ENCODE measurements at places on chromosomes 12 and 14.

GRCh38 chr12:94714378-94715114, 64.2 kb upstream of the TMCC3 start:
- DNase-seq, result no peak

GRCh38 chr12:69354556-69355187, 4.9 kb upstream of the YEATS4 start:
- no peak for DNase-seq

DNA sequence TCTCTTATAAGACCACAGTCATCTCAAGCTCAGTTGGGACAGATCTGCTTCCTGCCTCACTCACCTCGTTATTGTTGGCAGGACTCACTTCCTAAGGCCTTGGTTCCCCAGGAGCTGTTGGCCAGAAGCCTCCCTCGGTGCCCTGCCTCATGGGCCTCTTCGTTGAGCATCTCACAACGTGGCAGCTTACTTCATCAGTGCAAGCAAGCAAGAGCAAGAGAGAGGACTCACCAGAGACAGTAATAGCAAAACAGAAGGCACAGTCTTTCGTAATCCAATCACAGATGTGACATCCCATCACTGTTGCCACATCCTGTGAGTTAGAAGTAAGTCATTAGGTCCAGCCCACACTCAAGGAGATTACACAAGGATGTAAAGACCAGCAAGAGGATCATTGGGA, 5.1 kb upstream of the NUMB start:
- peak; percentile 99 for DNase-seq

- DNase-seq, result no peak
Observed at GRCh38 chr12:132354211-132354981, 25.0 kb upstream of the GALNT9 start.

DNA sequence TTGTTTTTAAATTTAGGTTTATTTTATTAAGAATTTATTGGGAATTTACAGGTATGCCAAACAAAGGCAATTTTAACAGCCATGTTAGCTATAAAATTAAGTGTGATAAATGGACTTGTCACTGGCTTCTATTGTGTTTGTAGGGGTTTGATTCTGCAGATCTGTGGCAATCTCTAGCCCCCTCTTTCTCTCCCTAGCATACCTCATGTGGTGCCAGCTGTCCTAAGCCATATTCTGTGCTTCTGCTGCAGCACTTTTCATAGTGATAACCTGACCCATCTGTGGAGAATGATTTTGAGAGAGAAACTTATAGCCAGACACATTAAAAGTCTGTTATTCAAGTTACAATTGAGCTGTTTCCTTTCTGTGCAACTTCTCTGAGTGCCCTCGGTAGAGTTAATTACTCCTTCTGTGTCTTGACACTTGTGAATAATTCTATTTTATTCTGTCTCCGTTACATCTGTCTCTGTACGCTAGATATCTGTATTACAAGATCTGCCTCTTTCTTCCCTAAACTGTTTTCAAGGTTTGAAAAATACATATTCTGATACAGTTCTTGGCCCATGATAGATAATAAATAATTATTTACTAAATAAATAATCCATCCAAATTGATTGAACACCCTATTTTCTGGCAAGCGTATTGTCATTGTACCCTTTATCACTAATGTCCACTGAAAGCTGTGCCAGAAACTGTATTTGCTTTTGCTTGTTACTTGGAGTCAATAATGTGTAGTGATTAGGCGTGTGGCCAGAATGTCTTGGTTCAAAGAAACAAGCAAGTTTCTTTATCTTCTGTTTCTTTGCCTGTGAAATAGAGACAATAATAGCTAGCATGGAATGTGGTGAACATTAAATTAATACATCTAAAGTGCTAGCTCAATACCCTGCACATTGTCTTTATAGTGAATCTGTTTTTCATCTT, 40.0 kb downstream of the FRS2 start:
- no peak for DNase-seq

DNA sequence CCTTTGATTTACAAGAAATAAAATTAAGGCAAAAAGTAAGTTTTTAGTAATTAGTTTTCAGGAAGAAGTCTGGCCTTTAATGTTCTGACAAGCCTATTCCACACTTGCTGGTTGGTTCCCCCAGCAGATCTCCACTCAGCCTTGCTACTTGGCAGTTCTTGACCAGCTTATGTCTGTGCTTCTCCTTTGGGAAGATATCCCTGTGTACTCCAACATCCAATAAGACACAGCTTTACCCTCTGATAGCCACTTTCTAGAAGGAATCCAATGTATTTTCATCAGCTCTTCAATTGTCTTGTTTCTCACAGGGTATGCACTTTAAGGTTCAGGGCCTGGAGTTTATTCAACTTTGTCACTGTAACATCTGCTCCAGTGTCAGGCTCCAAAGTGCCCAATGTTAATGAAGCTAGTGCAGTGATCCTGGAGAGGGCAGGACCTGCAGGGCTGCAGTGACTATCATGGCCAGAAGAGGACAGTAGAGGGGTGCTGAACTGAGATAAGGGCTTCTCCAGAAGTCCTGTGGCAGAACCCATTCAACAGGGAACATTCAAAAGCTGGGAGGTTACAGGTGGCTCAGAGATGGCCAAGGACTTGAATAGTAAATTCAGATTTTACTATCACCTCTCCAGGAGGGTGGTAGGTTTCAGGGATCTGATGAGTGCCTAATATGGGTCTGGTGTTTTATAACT, 22.9 kb downstream of the JKAMP start:
- peak; percentile 69 for DNase-seq

- no peak for DNase-seq
Observed at GRCh38 chr14:104212206-104213095, 74.1 kb downstream of the KIF26A start.

DNA sequence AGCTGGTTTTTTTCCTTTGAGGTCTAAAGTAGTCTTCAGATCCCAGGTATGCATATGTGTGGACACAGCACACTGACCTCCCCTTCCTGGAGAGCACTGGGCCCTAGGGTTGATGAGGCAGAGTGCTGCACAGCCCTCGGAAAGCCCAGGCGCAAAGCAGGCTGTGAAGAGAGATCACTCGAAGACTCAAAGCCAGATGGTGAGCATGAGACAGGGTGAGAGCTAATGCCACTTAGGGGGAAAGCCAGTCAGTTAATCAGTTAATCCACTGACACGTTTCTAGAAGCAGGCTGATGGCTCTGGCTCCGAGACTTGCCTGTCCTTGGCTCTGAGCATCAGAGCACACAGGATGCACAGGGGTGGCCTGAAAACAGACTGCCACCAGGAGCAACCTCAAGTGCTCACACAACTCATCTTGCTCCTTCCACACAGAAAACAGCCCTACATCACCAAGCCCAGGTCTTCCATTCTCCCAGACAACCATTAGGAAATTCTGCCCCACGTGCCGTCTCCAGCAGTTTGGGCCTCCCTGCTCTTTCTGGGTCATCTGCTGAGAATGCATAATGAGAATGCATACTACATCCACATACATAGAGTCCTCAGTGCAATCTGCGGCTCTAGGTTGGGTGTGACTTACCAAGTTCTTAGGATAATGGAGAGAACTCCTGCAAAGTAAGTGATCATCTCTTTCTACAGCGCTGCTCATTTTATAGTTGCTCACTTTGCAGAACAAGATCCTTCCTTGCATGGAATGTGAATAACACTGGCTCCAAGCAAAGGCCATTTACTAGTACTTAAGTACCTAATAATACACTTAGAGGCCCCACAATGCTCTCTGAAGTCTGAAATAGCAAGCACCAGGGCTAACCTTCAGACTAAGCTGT, 12.0 kb downstream of the AQP6 start:
- no peak for DNase-seq

- DNase-seq, result no peak
Observed at GRCh38 chr12:47249082-47249481, 169.3 kb upstream of the AMIGO2 start.

DNA sequence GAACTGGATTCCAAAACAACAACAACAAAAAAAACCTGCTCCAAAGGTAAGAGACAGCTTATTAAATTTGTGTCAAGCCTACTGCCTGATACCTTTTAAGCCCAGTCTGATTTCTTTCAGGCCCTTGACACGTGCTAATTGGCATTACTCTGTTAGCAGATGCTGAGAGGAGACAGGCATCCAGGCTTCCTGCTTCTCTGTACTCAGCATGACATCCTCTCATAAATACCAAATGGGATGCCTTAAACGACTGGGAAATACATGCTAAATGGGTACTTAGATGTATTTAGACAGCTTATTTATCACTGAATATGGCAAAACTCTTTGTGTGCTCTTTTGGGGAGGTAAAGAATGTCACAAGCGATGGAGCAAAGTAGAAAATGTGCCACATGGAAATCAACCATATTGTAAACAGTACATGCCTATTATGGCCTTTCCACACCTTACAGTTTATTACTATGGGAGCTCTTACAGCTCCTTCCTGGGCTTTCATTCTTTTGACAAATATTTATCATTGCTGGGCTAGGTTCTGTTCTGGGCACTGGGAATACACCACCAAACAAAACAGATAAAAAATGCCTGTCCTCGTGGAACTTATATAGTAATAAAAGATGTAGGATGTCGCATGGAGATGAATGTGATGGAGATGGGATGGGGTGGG, 11.5 kb upstream of the PCED1B start:
- DNase-seq, result no peak

DNA sequence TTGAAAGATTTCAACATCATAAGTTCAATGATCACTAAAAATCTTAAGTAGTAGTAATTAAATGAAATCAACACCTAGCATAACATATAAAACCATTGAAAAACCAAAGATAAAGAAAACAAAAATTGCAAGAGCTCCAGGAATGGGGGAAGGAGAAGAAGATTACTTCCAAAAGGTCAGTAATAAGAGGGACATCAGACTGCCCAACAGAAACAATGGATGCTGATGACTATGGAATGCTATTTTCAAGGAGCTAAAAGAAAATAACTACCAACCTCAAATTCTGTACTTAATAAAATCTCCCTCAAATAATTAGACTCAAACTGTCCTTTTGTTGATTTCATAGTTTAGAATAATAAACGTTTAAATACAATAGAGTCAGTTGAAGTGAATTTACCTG, 314.5 kb upstream of the LMO3 start:
- no peak for DNase-seq

DNA sequence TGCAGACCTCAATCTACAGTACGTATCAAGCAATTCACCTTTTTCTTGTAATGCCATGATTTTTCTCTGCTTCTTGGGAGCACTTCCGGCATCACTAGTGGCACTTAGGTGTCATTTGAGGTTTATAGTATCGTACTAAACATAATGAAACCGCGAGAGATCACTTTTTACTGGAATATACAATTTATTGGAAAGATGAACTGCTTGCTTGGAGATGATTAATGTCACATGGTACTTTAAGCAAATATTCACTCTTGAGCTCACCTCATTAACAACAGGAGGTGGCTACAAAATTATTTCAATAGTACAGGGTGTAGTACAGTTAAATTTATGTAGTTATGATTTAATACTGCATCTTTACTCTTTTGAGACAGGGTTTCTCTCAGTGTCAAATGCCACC, 11.5 kb downstream of the FUT8 start:
- no peak for DNase-seq

DNA sequence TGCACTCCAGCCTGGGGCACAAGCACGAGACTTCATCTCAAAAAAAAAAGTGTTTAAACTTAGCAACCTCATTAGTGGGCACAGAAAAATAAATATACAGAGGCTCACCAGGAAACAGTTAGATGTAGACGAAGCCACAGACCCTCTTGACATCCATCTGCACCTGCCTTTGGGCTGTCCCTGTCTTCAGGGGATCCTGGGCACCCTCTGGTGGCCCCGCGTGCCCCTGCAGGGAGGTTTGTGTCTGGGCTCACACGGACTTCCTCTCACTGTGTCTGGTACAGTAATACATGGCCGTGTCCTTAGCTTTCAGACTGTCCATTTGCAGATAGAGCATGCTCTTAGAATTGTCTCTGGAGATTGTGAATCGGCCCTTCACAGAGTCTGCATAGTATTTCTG, 916.5 kb downstream of the TMEM121 start:
- no peak for DNase-seq

GRCh38 chr12:20268771-20269170, 99.6 kb upstream of the PDE3A start:
- no peak for DNase-seq

- DNase-seq, result no peak
Observed at GRCh38 chr12:118964988-118965387, 16.4 kb upstream of the SRRM4 start.

GRCh38 chr12:72276181-72276805, 4.1 kb downstream of the TRHDE start:
- no peak for DNase-seq

DNA sequence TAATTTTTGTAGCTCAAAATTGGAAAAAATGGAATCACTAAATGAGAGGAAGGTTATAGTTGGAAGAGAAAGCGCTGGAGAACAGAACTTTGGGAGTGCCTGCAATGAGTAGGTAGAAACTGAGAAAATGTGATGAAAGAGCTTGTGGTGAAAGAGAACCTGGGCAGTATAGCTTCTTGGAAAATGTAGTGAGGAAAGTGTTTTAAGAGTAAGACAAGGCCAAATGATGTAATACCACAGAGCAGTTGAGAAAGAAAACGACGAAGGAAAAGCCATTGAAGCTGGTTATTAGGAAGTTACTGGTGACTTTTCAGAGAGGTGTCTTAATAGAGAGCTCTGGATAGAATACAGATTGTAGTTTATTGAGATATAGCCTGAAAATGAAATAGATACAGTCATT, 255.3 kb downstream of the AEBP2 start:
- DNase-seq, result peak; percentile 61

DNA sequence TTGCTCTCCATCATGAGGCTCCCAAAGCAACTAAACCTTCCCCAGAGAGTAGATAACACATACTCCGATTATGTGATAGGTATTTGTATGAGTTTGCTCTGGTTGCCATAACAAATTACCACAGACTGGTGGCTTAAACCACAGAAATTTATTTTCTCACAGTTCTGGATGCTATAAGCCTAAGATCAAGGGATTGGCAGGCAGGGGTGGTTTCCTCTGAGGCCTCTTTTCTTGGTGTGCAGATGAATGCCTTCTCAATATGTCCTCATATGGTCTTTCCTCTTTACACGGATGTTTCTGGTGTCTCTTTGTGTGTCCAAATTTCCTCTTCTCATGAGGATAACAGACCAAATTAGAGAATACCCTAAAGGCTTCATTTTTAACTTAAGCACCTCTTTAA, 285.8 kb upstream of the GRIP1 start:
- DNase-seq, result no peak

- DNase-seq, result no peak
Observed at GRCh38 chr12:132284827-132285741, 44.3 kb downstream of the GALNT9 start.

- DNase-seq, result peak; percentile 66
Observed at GRCh38 chr12:27437839-27438238, 8.7 kb upstream of the SMCO2 start.

DNA sequence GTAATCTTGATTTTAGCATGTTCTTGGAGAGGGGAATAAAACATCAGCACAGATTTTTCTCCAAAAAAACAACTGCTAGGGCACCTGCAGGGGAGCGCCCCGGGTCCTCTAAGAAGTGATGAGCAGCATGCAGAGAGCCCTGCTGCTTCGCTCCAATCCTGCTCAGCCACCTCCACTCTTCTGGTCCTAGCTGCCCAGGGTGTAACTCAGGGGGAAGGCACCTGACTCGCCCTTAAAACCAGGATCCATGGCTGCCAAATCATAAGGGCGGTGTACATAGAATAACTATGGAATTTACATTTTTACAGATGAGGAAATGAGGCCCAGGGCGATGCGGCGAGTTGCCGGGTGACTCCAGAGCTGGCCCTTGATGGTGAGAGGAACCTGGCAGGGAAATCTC, 204.7 kb downstream of the CALM1 start:
- no peak for DNase-seq

GRCh38 chr14:96108911-96109310, 69.7 kb downstream of the C14orf132 start:
- DNase-seq, result no peak

GRCh38 chr14:102484316-102484715, 25.3 kb downstream of the ANKRD9 start:
- DNase-seq, result no peak

All from inflammatory macrophage treated with lipopolysaccharide for 1 hour (primary cell).